ENCODE measurements at places on chromosomes 7 and 10.

- no peak for DNase-seq
Measured at GRCh38 chr10:12796401-12797160, 204.9 kb downstream of the CCDC3 start.

DNA sequence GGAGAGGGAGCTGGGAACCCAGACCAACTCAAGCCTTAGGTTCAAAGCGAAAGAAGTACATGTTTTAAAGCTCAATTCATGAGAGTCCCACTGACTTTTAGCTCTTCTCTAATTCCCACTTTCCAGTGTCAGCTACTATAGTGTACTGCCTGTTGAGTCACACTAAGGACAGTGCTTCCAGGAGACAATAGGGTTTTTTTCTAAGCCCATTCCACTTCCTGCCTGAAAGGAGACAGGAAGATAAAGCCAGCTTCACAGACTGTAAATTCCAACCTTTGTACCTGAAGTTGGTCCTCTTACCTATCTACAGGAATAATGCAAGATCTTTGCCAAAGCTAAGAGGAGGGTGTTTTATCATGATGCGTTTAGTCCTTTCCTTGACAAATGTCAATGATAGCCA lies 4.4 kb downstream of the MSRB2 start:
- DNase-seq = no peak

GRCh38 chr10:22414146-22414545 lies 68.8 kb downstream of the SPAG6 start:
- no peak for DNase-seq

DNA sequence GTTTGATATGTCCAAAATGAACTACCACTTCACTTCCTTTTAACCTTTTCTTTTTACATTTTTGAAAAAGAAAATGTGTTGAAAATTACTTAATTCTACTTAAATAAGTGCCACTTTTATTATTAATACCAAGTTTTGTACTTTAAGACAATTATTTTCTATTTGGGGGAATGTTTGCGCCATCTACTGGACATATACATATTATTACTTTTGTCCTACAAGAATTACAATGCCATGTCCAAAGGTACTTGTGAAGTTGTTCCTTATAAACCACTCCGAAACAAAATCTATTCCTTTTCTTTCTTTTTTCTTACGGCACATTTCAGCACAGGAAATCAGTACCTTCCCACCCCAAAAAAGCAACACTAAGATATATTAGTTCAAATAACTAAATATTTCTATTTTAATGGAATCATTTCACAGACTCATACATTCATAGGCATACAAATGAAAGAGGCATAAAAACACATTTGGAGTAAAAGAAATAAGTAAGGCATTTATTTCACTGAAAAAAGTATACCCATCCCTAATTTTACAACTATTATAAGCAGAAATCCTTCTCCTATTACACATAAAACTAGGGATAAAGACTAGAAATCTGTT lies 169.9 kb downstream of the RNF133 start:
- no peak for DNase-seq

GRCh38 chr7:143305423-143306070 lies 10.4 kb upstream of the CLCN1 start:
- DNase-seq = peak; percentile 64

- DNase-seq = peak; percentile 28
Measured at GRCh38 chr10:110657973-110658691, 14.0 kb downstream of the RBM20 start.

GRCh38 chr10:35726846-35727245 lies 84.8 kb upstream of the FZD8 start:
- DNase-seq = no peak
